ENCODE measurements at places on chromosomes 4 and X. TPM values are rescaled to one million over a fixed set of nuclear protein-coding genes. Genes with fewer than 3 reads are reported as not detected.

Gene RADX
- polyA plus RNA-seq: 5.2 TPM

Gene PABPC4L
- polyA plus RNA-seq: 11.0 TPM

Gene SSX2
- not detected for polyA plus RNA-seq

Gene PARM1
- 58.6 TPM for polyA plus RNA-seq

DNA sequence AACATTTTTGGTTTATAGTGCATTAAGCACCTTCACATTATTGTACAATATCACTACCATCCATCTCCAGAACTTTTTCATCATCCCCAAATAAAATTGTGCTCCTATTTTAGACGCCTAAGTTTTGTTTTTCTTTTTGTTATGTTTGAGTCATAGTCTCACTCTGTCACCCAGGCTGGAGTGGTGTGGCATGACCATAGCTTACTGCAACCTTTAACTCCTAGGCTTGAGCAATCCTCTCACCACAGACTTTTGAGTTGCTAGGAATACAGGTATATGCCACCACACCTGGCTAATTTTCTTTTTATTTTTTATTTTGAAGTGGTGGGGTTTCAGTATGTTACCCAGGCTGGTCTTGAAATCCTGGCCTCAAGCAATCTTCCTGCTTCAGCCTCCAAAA is 33.9 kb downstream of the PRSS12 start:
- no peak for DNase-seq

DNA sequence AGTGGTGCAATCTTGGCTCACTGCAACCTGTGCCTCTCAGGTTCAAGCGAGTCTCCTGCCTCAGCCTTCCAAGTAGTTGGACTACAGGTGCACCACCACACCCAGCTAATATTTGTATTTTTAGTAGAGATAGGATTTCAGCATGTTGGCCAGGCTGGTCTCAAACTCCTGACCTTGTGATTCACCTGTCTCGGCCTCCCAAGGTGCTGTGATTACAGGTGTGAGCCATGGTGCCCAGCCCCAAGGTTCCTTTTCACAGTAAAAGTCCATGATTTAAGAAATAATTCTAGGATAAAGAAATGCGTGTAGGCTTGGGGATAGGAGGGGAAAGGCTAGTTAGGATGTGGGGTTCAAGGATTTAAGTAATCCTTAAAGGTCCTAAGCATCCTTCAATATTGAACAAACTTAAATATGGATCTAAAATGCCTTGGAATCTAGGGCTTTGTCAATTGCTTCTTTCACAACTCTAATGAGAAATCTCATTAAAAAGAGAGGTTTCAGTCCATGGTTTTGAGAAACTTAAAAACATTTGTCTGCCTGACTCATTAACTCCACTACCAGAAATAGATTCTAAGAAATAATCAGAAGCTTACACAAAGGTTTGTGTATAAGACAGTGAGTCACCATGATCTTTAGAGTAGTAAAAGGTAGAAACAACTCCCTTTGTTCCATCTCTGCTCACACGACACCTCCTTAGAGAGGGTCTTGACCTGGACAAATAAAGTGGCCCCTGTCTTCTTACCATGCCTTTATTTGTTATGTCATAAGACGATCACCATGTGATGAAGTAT is 203.2 kb downstream of the PTTG2 start:
- no peak for DNase-seq
